Activated CD4-positive, CD25-positive, alpha-beta regulatory T cell treated with anti-CD3 and anti-CD28 coated beads, Interleukin-2, amount 50 U/mL, for 16 hours (primary cell): ENCODE measurements at places on chromosomes 2 and 18.

DNA sequence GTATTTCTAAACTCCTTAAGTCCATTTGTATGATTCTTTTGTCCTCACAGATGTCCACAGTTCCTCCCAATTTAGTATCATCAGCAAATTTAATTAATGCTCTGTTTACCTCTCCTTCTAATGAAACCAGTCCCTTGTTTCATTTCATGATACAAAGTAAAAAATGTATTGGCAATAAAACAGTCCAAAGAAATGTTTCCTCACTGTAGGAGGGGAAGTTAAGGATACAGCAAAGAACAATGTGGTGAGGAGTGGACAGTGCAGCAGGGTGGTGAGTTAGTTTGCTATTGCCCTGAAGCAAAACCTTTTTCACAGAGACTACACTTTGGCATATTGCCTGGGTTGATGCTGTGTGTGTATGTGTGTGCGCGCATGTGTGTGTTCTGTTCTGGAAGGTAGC is 401.5 kb downstream of the ARHGAP15 start:
- no peak for DNase-seq

- DNase-seq: no peak
Observed at GRCh38 chr2:76977846-76978727, 544.1 kb downstream of the LRRTM4 start.

- no peak for DNase-seq
Observed at GRCh38 chr2:85719609-85720240, 25.6 kb downstream of the GNLY start.

DNA sequence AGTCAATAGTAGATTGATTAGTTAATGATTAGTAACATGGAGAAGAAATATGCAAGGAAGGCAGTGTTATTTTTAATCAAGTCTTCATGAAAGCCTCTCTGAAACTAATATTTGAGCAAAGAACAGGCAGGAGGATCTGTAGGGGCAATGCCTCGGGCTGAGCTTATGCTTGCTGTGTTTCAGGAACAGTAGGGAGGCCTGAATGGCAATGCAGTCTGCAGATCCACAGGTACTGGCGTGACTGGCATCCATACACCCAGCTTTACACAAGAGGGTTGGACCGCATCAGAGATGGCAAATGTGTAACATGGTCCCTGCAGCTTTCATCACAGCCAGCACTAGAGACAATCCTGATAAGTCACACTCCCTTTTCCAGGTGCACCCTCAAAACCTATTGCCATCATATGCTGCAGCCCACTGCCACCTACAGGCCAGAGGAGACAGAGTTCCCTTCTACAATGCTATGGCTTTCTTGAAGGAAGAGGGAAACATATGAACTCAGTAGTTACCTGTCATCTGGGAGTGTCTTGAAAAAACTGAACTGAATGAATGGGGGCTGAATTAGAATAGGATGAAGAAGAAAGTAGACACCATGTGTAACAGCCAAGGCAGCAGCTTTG is 582.4 kb upstream of the RAB6C start:
- no peak for DNase-seq

GRCh38 chr18:69945220-69946114 is 2.2 kb downstream of the CD226 start:
- DNase-seq: no peak

GRCh38 chr2:239143858-239144712 is 256.7 kb downstream of the HDAC4 start:
- no peak for DNase-seq

GRCh38 chr2:63000801-63001200 is 49.8 kb upstream of the OTX1 start:
- DNase-seq: no peak

- DNase-seq: no peak
Observed at GRCh38 chr2:108215794-108216211, 24.0 kb upstream of the SULT1C3 start.

GRCh38 chr2:199466692-199467065 is 8.9 kb upstream of the SATB2 start:
- no peak for DNase-seq

GRCh38 chr2:36556842-36557241 is 41.1 kb downstream of the FEZ2 start:
- DNase-seq: no peak

GRCh38 chr2:68770271-68771111 is 35.9 kb downstream of the ARHGAP25 start:
- no peak for DNase-seq

GRCh38 chr2:30492185-30492584 is 45.1 kb downstream of the LCLAT1 start:
- no peak for DNase-seq

GRCh38 chr2:168536925-168537466 is 80.9 kb downstream of the CERS6 start:
- no peak for DNase-seq

GRCh38 chr2:223652122-223652521 is 50.0 kb upstream of the SCG2 start:
- no peak for DNase-seq

GRCh38 chr18:22728481-22729105 is 204.5 kb upstream of the RBBP8 start:
- no peak for DNase-seq

GRCh38 chr2:230717600-230717999 is 5.0 kb downstream of the CAB39 start:
- DNase-seq: no peak

DNA sequence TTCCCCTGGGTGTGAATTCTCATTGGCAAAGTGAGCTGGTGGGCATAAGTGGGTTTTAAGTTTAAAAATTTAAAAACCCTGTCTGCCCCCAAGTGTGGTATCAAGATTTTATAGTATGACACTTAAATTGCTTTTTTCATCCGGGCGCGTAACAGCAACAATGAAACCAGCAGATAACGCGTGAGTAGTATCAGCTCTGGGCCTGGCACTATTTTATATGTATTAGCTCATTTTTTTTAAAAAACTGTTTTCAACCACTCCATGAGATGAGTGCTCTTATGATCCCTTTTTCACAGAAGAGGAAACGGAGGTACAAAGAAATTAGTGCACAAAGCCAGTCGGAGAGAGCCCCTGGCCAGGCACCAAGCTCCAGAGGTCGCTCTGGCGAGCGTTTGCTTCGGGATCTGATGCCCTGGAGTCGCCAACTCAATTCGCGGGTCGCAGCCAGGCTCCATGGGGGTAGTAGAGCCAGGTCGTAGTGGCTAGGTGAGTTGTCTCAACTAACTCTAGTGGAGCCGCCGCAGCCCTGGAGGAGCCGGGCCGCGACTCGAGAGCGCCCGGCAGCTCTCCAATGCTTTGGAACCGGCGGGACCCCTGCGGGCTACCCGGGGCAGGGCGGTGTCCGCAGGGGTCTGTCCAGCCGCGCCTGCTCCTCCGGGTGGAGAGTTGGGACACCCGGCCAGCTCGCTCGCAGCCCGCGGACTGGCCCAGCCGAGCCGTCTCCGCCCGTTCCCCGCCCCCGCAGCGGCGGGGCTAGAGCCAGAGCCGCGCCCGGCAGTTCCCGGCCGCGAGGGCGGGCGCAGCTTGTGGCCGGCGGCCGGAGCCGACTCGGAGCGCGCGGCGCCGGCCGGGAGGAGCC is at the start of gene IL1R1:
TSS of gene IL1R1 (plus strand) at position 777 of the 859 bp plus-strand sequence. CDS start 14,979 bp downstream, outside the sequence.
- no peak for DNase-seq

DNA sequence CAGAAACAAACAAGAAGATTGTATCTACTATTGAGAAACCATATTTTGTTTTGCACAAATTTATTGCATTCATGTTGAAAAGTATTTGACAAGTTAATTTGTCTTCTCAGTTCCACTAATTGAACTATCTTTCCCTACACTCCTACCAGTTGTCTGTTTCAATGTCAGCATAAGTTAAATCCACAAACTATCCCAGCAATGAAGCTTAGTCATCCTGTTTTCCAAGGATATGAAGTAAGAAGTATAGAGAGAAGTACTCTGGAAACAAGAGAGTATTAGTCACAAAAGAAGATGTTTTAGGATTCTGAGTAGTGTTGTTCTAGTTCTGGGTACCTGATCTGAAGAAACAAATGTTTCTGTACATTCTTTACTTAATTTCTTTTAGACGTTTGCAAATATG is 261.6 kb upstream of the ZNF804A start:
- DNase-seq: no peak

- DNase-seq: no peak
Observed at GRCh38 chr18:57748770-57749603, 54.1 kb downstream of the ATP8B1 start.

DNA sequence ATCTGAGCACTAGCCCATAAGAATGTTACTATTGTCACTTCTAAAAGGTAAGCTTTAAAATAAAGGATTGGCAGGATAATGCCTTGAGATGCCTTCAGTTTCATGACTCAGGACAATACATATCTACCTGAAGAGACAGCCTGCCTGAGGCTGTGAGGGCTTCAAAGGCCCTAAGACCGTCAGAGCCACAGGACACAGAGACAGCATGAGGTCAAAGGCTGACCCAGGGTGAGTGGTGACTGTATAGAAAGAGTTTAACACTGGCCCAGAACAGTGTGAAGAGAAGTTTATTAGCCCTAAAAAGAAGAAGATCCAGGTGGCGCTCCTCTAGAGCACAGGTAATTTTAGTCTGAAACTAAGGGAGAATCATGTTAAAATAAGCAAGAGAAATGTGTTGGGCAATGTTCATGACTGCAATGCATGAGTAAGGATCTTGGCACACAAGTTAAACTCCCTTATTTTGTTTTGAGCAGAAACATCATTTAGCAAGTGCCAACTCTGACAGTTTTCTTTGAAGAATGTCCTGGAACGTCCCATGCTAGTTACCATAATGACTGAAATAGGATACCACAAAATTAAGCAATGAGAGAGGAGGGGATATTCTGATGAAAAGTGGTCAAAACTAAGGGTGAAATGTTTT is 78.1 kb upstream of the FAM110C start:
- DNase-seq: no peak

DNA sequence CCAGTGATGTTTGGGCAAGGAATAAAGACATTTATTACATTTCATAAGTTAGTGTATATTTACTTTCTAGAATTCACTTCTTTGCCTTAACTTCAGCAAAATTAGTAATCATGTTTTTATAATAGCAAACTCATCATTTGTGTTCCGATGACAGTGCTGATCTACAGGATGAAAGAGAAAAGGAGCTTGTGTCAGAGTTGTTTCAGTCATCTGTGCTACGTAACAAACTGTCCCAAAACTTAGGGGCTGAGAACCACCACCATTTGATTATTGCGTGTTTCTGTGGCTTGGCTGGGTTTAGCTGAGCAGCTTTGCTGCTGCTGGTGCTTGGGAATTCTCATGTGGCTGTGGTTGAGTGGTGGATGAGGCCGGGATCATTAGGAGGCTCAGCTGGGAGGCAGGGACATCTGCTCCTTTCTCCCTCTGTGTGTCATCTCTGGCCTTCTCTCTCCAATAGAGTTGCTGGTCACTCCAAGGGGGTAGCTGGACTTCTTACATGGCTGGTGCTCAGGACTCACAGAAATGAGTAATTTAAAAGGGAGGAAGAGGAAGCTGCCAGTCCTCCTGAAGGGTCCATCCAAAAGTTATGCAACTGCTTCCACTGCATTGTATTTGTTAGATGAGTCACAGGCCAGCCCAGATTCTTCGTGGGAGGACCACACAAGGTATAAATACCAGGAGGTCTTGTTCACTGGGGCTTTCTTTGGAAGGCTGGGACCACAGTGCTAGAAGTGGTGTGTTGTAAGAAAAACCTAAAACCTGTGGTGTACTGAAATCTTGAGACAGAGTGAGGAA is 43.4 kb upstream of the HAAO start:
- no peak for DNase-seq

DNA sequence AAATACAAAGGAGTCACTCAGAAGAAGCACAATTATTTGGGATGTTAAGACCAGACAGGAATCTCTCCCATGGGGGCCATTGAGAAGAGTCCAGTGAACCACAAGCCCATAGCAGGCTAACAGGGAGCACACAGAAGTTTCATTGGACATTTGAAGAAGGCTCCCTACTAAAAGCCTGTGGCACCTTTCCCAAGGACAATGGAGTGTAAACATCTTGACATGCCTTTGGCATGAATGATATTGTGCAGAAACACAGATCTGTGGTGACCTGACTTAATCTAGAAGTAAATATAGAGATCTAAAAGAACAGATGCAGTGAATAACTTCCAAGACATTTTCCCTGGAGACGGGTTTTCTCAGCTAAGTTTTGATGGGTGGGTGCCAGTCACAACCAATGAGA is 221.5 kb downstream of the EPHA4 start:
- no peak for DNase-seq

GRCh38 chr18:71105078-71105819 is 816.4 kb downstream of the SOCS6 start:
- DNase-seq: no peak

- DNase-seq: no peak
Observed at GRCh38 chr18:43635397-43635796, 358.1 kb upstream of the SYT4 start.

GRCh38 chr2:224259831-224260230 is 142.1 kb downstream of the FAM124B start:
- DNase-seq: no peak

- peak; percentile 37 for DNase-seq
Observed at GRCh38 chr2:55133467-55134315, 83.4 kb upstream of the RTN4 start.

DNA sequence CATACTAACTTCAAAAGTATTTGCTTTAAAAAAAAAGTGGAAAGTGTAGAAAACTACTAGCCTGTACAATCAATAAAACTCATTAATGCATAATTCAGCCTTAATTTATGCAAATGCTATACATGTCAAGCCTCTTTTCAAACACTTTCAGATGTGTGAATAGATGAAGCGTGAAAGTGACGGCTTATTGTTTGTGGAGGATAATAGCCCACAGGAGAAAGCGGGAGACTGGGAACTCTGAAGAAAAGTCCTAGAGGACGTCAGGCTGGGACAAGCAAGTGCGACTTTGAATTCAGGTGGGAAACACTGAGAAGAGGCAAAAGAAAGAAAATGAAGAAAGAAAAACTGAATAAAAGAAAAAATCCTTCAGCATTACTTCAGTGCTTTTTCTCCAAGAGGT is 108.5 kb downstream of the STK39 start:
- no peak for DNase-seq

- no peak for DNase-seq
Observed at GRCh38 chr2:99406137-99406536, 68.9 kb downstream of the EIF5B start.

DNA sequence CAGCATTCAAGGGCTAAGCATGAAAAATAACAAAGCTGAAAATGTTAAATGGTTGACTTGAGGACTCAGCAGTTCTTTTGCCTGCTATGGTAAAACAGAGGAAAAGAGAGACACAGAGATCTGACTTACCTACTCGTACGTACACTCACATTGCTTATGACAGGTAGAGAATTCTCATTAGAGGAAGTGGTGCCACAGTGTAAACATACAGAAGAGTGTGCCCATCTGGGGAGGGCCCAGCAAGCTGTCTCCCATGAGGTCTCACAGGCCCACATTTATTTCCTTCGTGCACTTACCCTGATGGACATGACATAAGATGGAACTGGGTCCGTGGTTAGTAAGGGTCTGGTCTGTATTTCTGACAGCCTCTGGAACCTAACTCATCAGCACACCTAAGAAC is 729.1 kb downstream of the BCL11A start:
- no peak for DNase-seq
